ENCODE measurements at places on chromosomes 11 and 22. TPM values are rescaled to one million over a fixed set of nuclear protein-coding genes. Genes with fewer than 3 reads are reported as not detected.

The KRTAP5-9 gene
- total RNA-seq: 0.57 TPM

The DNAJB7 gene
- total RNA-seq: not detected

The FERMT3 gene
- 42.6 TPM for total RNA-seq

The NAALAD2 gene
- total RNA-seq: 0.42 TPM

The PARVA gene
- 137 TPM for total RNA-seq

The POTEH gene
- total RNA-seq: not detected

The CNGA4 gene
- total RNA-seq: not detected
